ENCODE measurements at places on chromosomes 2 and 18.

DNA sequence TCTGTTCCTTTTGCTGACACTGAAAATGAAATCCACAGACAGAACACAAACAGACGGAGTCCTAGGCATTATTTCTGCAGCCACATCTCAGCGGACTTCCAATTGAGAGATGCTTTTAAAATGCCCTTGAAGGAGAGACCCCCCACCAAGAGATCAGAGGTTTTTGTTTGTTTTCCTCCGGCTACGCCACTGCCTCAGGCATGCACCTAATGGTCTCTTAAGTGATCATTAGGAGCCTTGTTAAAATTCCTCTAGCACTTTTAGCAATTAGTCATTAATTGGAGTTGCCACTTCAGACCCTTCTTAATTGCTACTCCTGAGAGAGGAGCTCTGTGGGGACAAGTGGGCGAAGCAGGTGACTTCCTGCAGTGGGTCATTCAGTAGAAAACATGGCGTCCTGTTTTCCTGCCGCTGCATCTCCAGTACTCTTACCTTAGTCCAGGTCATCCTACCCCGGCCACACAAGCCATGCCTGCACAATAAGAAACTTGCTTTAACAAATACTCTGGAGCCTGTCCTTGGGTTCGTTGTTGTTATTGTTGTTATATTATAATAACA, 257.7 kb upstream of the CHAC2 start:
- DNase-seq, result no peak

DNA sequence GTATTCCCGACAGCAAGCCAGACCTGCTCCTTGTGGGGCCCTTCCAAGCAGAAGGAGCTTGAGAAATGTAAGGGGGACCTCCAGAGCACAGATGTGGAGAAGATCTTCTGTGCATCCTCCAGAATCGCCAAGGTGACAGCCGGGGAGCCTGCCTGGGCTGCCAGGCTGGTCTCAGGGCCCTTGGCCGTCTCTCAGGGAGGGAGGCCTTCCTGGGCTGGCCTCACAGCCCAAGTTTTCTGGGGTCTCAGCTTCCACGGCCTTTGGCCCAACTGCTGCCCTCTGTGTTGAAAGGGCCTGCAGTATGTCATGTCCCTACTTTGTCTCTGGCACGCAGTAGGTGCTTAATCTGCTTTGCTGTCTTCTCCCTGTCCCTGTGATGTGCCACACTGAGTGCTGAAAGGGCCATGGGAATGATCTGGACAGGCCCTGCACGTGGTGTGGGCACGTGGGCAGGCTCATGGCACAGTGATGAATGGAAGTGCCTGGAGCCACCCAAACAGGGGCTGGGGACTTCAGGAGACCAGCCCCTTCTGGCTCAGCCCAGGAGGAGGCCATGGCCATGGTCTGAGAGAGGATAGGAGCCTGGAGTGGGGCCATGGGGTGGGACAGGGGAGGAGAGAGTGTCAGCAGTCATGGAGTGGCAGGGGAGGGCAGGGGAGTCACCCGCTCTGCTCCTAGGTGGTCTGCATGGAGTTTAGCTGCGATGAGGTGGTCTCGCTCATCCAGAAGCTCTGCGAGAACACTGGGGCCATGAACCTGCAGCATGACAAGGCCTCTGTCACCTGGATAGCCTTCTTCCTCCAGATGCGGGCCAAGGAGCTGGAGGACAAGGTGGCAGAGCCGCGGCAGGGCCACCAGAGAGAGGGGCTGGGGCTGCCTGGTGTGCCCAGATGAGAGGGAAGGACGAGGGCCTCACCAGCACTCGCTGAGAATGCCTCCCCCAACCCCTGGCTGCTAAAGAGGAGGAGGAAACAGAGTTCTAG, 35.4 kb downstream of the HJURP start:
- no peak for DNase-seq

GRCh38 chr2:144376460-144376859, 143.5 kb downstream of the ZEB2 start:
- no peak for DNase-seq

DNA sequence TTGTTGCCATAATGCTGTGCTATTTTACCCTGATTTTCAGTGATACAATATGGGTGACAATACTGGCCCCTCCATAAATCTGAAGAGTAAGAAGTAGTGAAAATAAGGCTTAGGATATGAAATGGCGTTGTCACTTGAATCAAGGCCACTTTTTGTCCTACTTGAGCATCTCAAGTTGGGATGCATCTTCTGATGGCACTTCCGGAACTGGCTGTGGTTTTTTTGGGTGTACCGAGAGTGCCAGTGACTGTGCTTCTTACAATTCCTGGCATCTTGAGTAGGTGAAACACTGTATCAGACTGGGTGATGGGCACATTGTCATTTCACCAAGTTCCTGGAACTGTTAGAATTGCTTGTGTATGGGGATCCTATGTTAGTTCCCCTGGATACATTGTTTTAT, 52.5 kb upstream of the EML6 start:
- DNase-seq, result no peak

GRCh38 chr18:28526196-28526595, 349.3 kb upstream of the CDH2 start:
- no peak for DNase-seq

DNA sequence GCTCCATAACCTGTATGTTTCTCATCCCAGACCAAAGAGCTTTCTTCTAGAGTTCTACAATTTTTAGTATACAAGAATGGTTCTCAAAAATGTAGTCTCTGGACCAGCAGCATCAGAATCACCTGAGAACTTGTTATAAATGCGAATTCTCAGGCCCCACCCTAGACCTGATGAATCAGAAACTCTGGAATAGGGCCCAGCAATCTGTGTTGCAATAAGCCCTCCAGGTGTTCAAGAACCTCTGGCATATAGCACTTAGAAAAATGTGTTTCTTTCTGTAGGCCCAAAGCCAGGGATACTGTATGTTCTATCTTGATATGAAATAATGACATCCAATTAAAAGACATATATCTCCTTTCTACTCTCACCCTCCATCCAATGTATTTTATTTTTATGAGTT, 10.4 kb downstream of the PAIP2B start:
- DNase-seq, result no peak

- no peak for DNase-seq
These were observed 52.0 kb upstream of the EML4 start for GRCh38 chr2:42117182-42117579.

DNA sequence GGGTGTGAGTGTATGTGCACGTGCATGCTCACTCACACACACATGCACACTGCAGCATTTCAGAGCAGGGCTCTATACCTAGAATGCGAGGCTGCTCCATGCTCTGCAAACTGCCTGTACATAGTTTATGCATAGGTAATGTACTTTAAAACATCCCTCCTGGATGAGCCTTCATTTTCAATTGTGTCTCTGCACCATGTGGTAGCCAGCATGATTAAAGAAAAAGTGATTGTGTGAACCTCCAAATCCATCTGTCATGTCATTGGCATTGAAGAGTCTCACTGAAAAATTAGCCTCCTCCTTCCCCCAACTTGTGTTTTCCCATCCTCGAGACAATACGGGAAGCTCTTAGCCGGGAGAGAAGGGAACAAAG, 120.9 kb upstream of the SPATS2L start:
- DNase-seq, result no peak

Measured in SK-N-DZ (cell line).